Skin of body (tissue), 3 donors: ENCODE measurements at places on chromosomes 13 and 19. TPM values are rescaled to one million over a fixed set of nuclear protein-coding genes. Genes with fewer than 3 reads are reported as not detected.

CYP2A6 gene
- not detected for total RNA-seq

NLRP4 gene
- not detected for total RNA-seq

DNA sequence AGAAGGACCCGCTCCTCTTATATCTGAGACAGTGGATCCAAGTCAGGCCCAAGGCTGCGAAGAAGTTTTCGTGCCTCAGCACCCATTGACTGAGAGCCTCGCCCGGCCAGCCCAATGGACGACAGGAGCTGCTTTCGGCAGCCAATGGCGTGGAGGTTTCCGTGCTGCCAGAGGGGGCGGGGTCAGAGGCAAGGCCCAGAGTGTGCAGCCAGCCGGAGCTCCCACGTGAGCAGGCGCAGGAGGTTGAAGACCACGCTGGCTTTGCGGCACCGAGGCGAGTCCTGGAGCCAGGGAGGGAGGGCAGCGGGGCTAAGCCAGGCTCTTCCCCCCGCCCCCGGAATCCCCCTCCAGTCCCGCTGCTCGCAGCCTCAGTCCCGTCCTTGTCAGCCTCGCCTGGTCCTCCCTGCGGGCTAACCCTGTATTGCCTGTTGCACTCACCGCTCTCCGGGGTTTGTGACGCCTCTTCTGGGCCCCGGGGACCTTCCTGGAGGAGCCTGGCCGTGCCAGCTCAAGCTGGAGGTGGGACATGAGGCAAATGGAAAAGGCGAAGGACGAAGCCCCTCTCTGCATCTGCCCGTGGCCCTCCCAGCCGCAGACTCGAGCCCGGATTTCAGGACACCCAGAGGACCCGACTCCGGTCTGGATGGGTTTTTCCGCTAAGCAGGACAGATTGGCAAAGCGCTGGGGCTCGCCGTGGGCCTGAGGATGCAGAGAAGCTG, 1.5 kb downstream of the IFNL4 start:
- no peak for DNase-seq

- no peak for DNase-seq
Observed at GRCh38 chr19:11400798-11401197, 16.7 kb upstream of the EPOR start.

DNA sequence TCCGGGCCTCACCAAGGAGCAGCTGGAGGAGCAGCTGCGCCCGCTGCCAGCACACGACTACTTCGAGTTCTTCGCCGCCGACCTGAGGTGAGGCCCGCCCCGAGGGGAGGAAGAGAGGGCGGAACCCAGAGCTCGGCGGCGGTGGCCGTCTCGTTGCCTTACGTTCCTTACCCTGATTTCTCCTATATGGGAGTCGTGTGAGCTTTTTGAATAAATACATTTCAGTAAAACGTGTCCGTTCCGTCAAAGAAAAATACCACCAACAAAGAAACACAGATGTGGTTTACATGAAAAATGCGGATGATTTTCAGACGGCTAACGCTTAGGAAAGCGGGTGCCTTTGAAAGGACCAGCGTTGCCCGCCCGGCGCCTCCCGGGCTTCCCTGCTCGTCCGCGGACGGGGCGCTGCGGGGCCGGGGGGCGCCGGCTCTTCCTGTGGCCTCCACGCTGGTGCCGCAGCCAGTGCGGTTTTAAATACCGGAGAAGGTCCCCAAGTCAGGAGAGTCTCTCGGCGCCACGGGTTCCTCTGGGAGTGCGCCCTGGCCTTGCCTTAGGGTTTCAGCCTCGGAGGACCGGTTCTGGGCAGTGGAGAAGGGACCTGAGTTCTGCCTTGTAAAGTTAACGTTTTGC, 755 bp downstream of the UPF3A start:
- peak; percentile 64 for DNase-seq

PDCD2L gene
- total RNA-seq: 8.8 TPM

ZGLP1 gene
- 1.3 TPM for total RNA-seq

GNG7 gene
- 2.4 TPM for total RNA-seq

DNA sequence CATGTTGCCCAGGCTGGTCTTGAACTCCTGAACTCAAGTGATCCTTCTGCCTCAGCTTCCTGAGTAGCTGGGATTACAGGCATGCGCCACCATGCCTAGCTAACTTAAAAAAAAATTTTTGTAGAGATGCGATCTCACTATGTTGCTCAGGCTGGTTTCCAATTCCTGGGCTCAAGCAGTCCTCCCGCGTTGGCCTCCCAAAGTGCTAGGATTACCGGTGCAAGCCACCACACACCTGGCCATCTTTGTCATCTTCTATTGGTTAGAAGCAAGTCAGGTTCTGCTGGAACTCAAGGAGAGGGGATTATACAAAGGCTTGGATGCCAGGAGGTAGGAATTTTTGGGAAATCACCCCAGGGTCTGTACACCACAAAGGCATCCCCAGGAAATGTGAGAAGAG, 25.2 kb downstream of the TNFSF14 start:
- DNase-seq: no peak

- no peak for DNase-seq
Observed at GRCh38 chr13:42075517-42075916, 27.1 kb downstream of the DGKH start.

GTF2F2 gene
- 22.6 TPM for total RNA-seq

- no peak for DNase-seq
Observed at GRCh38 chr13:112569821-112570220, 18.1 kb downstream of the TUBGCP3 start.

DNA sequence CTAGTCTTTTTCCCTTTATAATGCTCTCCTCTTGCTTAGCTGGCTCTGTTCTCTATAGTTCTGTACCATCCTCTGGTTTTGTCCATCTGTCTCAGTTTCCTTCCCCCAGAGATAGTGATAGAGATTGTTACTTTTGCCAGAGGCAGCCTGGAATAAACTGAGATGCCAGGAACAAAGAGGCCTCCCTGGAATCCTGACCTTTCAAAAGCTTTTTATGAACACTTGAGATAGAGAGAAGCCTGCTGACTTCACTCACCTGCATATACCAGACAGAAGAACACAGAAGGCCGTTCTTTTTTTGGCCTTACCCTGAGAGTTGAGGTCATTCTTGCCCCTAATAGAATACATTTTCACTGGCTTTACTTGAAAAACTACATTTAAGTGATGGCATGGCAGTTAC, 150.2 kb downstream of the LHFPL6 start:
- no peak for DNase-seq

CYP4F8 gene
- total RNA-seq: 1.8 TPM
